ENCODE measurements at places on chromosomes 1 and 21.

DNA sequence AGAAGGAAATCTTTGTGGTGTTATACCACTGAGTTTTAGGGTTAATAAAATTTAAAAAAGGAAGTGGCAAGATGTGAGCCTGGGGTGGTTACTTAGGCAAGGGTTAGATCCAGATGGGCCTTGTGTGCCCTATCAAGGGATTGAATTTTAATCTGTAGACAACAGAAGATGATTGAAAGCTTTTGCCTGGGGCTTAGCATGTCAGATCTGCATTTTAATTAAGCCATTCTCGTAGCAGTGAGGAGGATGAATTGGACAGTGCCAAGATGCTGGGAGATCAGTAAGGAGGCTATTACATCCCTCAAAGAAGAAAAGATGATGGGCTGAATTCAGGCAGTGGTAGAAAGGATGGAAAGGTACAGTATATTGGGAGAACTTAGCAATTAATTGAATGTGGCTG lies 42.3 kb downstream of the HMGB4 start:
- DNase-seq: no peak

DNA sequence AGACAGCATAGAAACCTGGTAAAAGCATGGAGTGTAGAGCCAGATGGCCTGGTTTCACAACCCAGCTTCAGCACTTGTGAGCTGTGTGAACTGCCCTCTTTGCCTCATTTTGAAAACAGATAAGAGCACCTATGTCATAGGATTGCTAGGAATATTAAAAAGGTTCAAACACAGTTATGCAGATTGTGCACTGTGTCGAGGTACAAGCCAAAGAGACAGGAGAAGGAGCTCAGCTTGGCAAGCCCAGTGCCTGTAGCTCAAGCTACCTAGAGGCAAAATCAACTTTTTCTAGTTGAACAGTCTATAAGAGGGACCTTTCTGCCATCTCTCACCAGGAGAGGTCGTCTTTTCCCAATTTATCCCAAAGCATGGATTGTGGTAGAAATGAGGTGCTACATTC lies 5.0 kb downstream of the CHODL start:
- DNase-seq: no peak

- no peak for DNase-seq
These were observed 6.7 kb upstream of the GPR25 start for GRCh38 chr1:200866116-200866515.

DNA sequence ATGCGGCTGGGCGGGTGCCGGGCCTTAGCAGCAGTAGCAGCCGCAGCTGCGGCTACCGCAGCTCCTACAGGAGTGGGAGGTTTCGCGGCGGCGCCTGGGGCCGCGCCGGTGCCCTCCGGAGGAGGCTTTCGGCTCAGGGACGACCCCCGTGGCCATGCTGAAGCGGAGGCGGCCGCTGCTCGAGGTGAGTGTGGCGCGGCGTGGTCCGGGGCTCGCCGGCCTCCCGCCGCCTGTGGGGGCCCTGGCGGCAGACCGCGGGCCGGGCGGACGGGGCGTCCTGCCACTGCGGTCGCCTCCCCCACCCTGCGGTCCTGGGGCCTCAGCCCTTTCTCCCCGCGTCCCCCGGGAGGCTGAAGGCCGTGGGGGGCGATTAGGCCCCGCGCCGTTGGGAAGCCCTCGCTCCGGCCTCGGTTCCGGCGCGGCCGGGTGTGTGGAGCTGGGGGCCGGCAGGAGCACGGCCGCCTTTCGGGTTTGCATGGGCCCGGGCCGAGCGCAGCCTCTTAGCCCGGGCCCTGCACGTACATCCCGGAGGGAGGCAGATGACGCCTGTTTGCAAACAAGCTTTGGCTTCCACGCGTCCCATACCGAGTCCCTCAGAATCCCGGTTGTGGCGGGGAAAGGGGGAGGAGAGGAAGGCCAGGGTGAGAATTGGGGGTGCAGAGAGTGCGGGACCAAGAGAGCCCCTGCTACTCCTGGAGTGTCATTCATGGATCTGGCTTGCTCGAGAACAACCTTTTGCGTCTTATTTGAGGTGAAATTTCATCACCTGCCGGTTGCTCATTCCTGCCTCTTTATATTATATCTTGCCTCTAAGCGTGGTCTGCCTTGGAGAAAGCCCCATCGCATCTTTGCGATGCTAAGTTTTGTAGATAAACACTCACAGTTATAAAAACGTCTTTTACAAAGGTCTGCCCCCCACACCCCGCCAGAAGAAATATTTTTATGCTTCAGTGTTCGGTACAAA lies 613 bp downstream of the ZFYVE9 start:
- no peak for DNase-seq

DNA sequence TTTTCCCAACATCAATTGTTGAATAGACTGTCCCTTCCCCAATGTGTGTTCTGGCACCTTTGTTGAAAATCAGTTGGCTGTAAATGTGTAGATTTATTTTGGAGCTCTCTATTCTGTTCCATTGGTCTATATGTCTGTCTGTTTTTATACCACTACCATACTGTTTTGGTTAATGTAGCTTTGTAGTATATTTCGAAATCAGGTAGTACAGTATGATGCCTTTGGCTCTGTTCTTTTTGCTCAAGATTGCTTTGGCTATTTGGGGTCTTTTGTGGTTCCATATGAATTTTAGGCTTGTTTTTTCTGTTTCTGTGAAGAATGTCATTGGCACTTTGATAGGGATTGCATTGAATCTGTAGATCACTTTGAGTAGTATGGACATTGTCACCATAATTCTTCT lies 8.1 kb downstream of the ACOT11 start:
- DNase-seq: no peak

GRCh38 chr1:205596876-205597275 lies 34.9 kb downstream of the ELK4 start:
- no peak for DNase-seq

GRCh38 chr1:8136766-8137165 lies 110.7 kb upstream of the ERRFI1 start:
- DNase-seq: no peak

GRCh38 chr1:30697571-30698376 lies 25.6 kb downstream of the MATN1 start:
- no peak for DNase-seq

DNA sequence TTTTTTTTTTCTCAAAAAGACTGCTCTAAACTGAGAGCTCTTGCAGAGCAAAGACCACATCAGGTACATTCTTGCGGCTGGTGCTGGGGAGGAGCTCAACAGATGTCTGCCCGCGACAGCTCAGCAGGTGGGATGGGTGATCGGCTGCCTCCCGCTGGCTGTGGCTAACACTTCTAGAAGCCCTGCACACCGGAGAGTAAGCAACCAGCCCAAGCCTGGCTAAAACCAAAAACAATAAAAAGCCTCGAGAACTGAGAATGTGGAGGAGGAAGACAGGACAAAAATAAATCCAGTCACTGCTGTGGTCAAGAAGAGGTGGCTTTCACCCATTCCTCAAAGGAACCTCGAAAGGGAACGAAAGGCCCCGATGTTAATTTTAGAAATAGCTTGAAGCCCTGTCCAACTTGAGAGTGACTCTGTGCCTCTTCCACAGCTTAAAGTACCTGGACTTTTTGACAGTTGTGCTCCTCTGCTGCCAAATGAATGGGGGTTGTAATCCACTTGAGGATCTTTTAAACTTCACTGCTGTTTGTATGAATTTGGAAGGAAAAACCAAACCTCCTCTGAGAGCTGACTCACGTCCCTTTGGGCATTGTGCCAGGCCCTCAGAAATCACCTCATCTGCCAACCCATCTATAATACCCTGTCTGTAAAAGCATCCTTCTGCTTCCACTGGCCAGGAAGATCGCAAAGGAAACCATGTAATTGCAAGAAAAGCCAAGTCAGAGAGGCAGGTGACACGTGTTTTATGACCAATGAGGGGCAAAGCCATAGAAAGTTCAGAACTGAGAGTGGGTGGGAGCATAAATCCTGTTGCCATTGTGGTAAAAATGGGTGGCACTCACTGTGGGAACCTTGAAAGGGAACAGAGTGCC lies 78.6 kb downstream of the KCNN3 start:
- DNase-seq: peak; percentile 47

- DNase-seq: no peak
These were observed 67.8 kb upstream of the BCL10 start for GRCh38 chr1:85344256-85344694.

- no peak for DNase-seq
These were observed 4.8 kb downstream of the MGST3 start for GRCh38 chr1:165635823-165636222.

DNA sequence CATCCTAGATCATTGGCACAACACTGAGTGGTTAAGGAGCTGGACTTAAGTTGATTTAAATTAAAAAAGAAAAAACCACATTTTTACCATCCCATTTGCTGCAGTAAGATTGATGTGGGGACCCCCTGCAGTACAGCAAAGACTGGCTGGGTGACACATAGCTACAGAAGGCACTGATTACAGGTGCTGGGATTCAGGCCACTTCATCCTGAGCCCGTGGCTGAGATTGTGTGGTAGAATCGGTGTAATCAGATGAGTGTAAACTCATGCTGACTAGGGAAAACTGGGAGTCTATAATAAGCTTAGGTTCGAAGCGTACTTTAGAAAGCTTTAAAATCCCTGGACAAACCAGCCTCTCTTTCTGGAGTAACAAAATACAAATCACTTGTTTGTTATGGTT lies 70.1 kb downstream of the SLC25A24 start:
- DNase-seq: no peak

GRCh38 chr1:97632075-97632474 lies 288.8 kb downstream of the DPYD start:
- DNase-seq: no peak

- no peak for DNase-seq
These were observed 4.6 kb downstream of the BOLA1 start for GRCh38 chr1:149903836-149904491.

DNA sequence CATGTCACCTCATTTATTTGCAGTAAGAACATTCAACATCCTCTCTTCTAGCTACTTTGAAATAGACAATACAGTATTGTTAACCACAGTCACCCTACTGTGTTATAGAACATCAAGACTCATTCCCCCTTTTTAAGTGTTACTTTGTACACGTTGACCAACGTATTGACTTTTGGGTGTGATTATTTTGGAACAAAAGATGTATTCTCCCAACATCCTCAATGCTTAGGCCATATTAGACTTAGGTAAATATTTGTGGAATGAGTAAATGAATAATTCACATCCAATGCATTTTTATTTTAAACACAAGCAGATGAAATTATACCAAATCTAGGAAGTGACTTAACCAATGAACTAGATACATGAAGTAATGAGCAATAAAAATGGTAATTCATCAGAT lies 296.6 kb downstream of the CHRM3 start:
- no peak for DNase-seq

Measured in stimulated activated CD4-positive, alpha-beta T cell treated with anti-CD3 and anti-CD28 coated beads, TNF-alpha, amount 100 ng/mL, for 48 hours (primary cell).